Uterus (tissue), 4 donors: ENCODE measurements at places on chromosomes 6 and 20. TPM values are rescaled to one million over a fixed set of nuclear protein-coding genes. Genes with fewer than 3 reads are reported as not detected.
A peak's percentile ranks its signal among the peaks of the same experiment; 100 is the strongest.

The MAPK13 gene
- 3.4 TPM for total RNA-seq

- no peak overlapping the region for H3K27ac ChIP-seq
- DNase-seq: no peak
- no peaks in the 10 kb centered on the region for H3K4me1 ChIP-seq
- no peak overlapping the region for H3K4me3 ChIP-seq
Measured at GRCh38 chr6:55469951-55470366, 109.0 kb downstream of the HMGCLL1 start.

GRCh38 chr6:112691289-112691688, 344.2 kb downstream of the RFPL4B start:
- no peak for DNase-seq
- H3K27me3 ChIP-seq: no peaks in the 10 kb centered on the region
- no peak overlapping the region for H3K4me3 ChIP-seq
- H3K36me3 ChIP-seq: no peaks in the 10 kb centered on the region
- H3K27ac ChIP-seq: no peak overlapping the region

GRCh38 chr6:98358173-98358572, 476.2 kb upstream of the POU3F2 start:
- H3K4me3 ChIP-seq: no peak overlapping the region
- no peaks in the 10 kb centered on the region for H3K4me1 ChIP-seq
- H3K36me3 ChIP-seq: no peaks in the 10 kb centered on the region
- no peak for DNase-seq
- H3K27me3 ChIP-seq: no peaks in the 10 kb centered on the region
- no peak overlapping the region for H3K27ac ChIP-seq

- DNase-seq: no peak
- H3K36me3 ChIP-seq: no peaks in the 10 kb centered on the region
- H3K4me3 ChIP-seq: no peak overlapping the region
- H3K27ac ChIP-seq: no peak overlapping the region
Measured at GRCh38 chr20:48823960-48824498, 3.8 kb downstream of the PREX1 start.

The MAN1A1 gene
- 99.0 TPM for total RNA-seq

The ZFP57 gene
- total RNA-seq: not detected

DNA sequence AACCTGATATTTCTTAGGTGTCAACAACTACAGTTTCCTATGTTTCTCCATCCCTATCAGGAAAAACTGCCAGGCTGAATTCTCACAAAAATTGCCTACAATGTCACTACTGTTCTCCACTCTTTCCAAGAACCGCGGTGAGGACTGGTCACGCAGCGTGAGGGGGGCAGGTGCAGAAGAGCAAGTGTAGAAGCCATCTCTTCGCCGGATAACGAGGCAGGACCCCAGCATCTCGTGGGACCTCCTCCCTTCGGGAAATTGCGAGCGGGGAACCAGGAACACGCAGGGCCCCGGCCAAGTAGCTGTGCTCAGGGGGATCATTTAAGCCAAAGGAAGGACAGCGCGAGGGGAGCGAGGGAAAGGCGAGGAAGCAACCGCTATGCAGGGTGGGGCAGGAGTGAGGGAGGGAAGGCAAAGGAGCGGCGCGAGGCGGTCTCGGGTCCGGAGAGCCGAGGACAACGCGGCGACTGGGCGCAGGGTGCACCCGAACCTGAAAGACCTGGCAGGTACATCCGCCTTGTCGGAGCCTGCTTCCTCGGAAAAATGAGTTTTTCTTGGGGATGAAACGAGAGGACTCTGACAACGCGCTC, 559 bp downstream of the APMAP start:
- H3K27ac ChIP-seq: peak overlapping the region; percentile 94
- H3K36me3 ChIP-seq: no peaks in the 10 kb centered on the region
- no peaks in the 10 kb centered on the region for H3K27me3 ChIP-seq
- peaks cover 13% of the 10 kb centered on the region for H3K4me1 ChIP-seq
- DNase-seq: no peak

DNA sequence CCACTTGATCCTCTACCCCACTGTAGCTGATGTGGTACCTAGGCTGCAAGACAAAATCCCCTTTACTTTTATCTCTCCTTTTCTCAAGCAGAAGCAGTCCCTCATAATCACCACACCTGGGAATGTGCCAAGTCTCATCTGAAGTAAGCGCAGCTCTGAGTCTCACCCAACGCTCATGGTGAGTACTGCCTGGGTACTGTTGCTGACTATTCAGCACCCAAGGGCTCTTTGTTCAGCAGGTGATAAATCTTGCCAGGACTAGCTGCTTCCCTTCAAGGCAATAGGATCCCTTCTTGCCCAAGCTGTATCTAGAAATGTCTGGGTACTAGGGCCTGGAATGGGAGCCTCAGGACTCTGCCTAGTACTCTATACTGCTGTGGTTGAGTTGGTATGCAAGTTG, 70.9 kb downstream of the GCLC start:
- no peak for DNase-seq
- H3K4me3 ChIP-seq: no peak overlapping the region
- H3K36me3 ChIP-seq: no peaks in the 10 kb centered on the region
- H3K27me3 ChIP-seq: no peaks in the 10 kb centered on the region
- H3K27ac ChIP-seq: no peak overlapping the region

- no peaks in the 10 kb centered on the region for H3K4me1 ChIP-seq
- no peak for DNase-seq
- no peaks in the 10 kb centered on the region for H3K36me3 ChIP-seq
- no peaks in the 10 kb centered on the region for H3K27me3 ChIP-seq
- H3K27ac ChIP-seq: no peak overlapping the region
- H3K4me3 ChIP-seq: no peak overlapping the region
Measured at GRCh38 chr6:134511984-134512683, 194.2 kb upstream of the SGK1 start.

The SYCP2L gene
- total RNA-seq: under 0.01 TPM

GRCh38 chr20:53929974-53930650, 140.3 kb downstream of the BCAS1 start:
- no peak for DNase-seq
- H3K27ac ChIP-seq: no peak overlapping the region
- no peaks in the 10 kb centered on the region for H3K27me3 ChIP-seq

DNA sequence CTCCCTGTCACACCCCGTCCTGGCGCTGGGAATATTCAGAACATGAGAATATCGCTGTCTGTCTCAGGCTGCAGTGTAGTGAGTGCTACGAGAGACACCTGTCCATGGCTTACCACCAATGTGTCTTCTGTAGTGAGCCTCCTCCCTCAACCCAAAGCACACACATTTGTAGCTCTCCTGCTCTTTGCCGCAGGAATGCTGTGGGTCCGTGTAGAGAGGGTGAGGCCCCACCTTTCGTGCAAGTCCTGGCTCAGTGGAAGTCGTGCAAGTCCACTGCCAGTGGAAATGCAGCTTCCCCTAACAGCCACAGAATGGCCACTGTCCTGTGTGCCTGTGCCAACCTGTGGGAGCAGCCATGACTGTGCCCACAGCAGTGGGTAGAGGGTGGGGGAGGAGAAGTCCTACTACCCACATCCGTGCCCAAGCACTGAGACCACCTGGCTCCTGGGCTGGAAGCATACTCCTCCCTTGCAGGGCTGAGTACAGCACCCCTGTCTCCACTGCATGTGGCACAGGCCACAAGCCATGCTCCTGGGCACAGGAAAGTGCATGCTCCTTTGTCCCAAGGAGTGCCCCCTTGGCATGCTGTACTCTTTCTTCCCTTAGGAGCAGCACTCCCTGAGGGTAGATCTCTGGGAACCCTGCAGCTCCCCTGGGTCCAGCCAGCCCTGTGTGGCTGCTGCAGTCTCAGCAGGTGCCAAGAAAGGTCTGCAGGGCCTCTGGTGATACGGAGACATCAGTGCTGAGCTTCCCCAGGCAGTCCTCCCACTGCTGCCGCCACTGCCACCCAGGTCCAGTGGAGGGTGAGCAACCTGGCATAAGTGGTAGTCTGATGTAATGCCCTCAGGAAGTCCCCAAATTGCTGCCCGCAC, 28.0 kb downstream of the IGF2R start:
- H3K27ac ChIP-seq: no peak overlapping the region
- H3K27me3 ChIP-seq: no peaks in the 10 kb centered on the region
- H3K4me1 ChIP-seq: no peaks in the 10 kb centered on the region
- H3K4me3 ChIP-seq: no peak overlapping the region
- no peaks in the 10 kb centered on the region for H3K36me3 ChIP-seq

DNA sequence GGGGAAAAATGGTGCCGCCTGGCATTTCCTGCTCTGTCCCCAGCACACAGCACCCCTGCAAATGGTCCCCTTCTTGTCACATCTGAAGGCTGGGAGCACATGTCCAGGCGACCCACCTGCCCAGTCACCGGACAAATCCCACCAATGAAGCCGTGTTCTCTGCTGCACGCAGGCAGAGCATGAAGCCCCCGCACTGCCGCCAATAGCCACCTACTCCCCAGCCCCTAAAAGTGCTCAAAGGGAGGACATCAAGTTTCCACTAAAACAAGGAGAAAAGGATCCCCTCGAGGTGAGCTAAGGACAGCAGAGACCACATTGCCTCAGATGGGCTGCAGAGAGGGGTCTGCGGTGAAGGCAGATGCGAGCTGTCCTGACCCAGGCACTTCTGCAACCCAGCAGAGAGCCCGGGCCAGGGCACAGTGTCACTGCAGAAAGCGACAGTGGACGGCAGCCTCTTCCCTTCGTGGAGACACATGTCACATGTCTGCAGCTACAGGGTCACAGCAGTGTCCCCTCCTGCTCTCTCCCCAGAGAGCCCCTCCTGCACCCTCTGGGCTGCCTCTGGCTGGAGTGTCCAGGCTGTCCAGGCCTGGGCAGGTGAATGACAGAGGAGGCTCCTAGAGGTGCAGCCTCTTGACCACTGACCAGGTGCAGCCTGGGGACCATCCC, 221.5 kb downstream of the PREX1 start:
- H3K4me1 ChIP-seq: no peaks in the 10 kb centered on the region
- no peak overlapping the region for H3K27ac ChIP-seq
- no peak overlapping the region for H3K4me3 ChIP-seq
- H3K36me3 ChIP-seq: no peaks in the 10 kb centered on the region
- DNase-seq: no peak

The F13A1 gene
- 90.6 TPM for total RNA-seq

The OXT gene
- not detected for total RNA-seq

DNA sequence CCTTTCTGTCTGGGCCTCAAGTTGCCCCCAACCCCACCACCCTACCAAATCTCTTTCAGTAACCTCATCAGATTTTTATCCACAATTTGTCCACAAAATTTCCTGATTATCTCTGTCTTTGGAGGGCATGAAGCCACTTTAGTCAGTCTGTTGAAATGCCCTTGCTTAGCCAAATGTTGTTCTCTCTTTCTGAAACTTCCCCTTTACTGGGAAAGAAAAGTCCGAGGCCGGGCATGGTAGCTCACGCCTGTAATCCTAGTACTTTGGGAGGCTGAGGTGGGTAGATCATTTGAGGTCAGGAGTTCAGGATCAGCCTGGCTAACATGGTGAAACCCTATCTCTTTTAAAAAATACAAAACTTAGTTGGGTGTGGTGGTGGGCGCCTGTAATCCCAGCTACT, 33.8 kb downstream of the TOMM6 start:
- H3K4me1 ChIP-seq: no peaks in the 10 kb centered on the region
- H3K4me3 ChIP-seq: no peak overlapping the region
- no peaks in the 10 kb centered on the region for H3K36me3 ChIP-seq
- no peak for DNase-seq

DNA sequence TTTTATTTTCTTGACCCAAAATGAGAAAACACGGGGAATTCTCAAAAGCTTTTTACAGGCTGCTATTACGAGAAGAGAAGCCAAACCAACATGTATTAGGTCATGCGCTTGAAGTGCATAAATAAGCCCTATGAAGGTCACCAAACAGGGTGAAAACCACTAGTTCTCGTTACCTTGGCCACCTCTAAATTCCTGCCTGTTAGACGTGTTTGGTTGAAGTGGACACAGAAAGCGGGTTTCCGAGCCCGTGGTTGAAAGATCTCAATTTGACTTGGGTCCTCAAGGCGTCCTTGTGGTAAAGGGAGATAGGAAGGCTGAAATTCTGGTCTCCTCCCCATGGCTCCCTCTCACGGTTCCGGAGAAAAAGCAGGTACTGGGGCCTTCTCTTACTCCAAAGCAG, 6.2 kb downstream of the EYA2 start:
- H3K27me3 ChIP-seq: peaks cover 14% of the 10 kb centered on the region
- no peaks in the 10 kb centered on the region for H3K4me1 ChIP-seq
- H3K36me3 ChIP-seq: no peaks in the 10 kb centered on the region
- no peak for DNase-seq

GRCh38 chr6:139415365-139415764, 40.9 kb upstream of the CITED2 start:
- H3K4me3 ChIP-seq: no peak overlapping the region
- no peaks in the 10 kb centered on the region for H3K27me3 ChIP-seq
- no peak overlapping the region for H3K27ac ChIP-seq
- H3K4me1 ChIP-seq: no peaks in the 10 kb centered on the region
- H3K36me3 ChIP-seq: no peaks in the 10 kb centered on the region

GRCh38 chr6:163804991-163805390, 390.5 kb downstream of the QKI start:
- no peaks in the 10 kb centered on the region for H3K36me3 ChIP-seq
- no peaks in the 10 kb centered on the region for H3K27me3 ChIP-seq
- H3K27ac ChIP-seq: no peak overlapping the region
- no peak overlapping the region for H3K4me3 ChIP-seq
- H3K4me1 ChIP-seq: no peaks in the 10 kb centered on the region
- DNase-seq: no peak

DNA sequence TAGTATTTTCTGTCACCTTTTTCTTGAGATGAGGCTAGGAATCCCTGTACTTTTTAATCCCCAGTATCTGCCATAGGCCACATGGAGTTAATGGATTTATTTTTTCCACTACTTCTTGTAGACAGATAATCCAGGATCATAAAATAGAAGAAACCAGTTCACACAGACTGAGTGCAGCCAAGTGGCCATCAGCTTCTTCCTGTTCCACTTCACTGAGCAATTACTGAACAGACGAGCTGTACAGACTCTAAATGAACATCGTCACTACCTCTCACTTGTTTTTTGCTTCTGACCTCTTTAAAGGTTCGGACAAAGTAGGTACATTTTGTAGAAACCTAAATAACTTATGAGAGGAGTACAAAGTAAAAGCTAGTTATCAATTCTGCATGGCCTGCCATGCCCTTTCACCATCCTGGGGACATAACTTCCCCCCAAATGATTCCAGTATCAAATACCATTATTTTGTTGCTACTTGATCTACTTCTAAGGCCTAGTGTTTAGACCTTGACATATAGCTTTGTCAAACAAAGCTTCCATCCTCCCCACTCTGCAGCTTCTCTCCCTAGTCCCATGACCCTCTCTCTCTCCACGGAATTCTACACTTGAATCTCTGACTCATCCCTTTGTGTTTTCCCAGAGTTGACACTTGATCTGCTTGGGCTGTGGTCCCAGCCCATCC, 34.4 kb upstream of the ARHGAP18 start:
- no peaks in the 10 kb centered on the region for H3K36me3 ChIP-seq
- no peaks in the 10 kb centered on the region for H3K27me3 ChIP-seq
- H3K4me3 ChIP-seq: no peak overlapping the region
- DNase-seq: peak; percentile 51
- H3K4me1 ChIP-seq: no peaks in the 10 kb centered on the region

DNA sequence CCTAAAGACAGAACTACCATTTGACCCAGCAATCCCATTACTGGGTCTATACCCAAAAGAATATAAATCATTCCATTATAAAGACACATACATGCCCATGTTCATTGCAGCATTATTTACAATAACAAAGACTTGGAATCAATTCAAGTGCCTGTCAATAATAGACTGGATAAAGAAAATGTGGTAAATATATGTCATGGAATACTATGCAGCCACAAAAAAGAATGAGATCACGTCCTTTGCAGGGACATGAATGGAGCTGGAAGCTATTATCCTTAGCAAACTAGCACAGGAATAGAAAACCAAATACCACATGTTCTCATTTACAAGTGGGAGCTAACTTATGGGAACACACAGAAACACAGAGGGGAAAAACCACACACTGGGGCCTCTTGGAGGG, 8.7 kb upstream of the DEFB128 start:
- no peaks in the 10 kb centered on the region for H3K36me3 ChIP-seq
- no peaks in the 10 kb centered on the region for H3K4me1 ChIP-seq
- no peak for DNase-seq
- no peak overlapping the region for H3K4me3 ChIP-seq
- H3K27me3 ChIP-seq: no peaks in the 10 kb centered on the region
- no peak overlapping the region for H3K27ac ChIP-seq
